Activated CD4-positive, alpha-beta T cell treated with anti-CD3 and anti-CD28 coated beads, Interleukin-2, amount 50 U/mL, for 4 hours (primary cell): ENCODE measurements at places on chromosomes 12 and 14.

DNA sequence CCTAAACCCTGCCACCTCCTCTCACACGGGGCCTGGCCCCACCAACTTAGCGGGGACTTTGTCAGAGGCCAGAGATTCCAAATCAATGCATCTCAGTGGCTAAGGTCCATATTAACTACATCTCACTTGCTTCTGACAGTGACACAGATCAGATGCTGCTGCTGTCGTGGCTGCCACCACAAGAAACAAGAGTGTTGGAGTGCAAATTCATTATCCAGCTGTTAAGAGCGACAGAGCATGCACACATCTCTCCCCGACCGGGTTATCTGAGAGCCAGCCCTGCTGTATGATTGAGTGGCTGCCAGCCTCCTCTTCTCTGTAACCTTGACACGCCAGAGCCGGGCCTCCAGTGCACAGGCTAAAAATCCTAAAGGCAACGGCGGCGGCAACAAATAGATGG lies 40.2 kb downstream of the SPRING1 start:
- DNase-seq, result no peak

- DNase-seq, result no peak
These were observed 28.7 kb downstream of the MAPKAPK5 start for GRCh38 chr12:111870706-111871105.

GRCh38 chr12:88519802-88520435 lies 60.4 kb downstream of the KITLG start:
- DNase-seq, result no peak

- no peak for DNase-seq
These were observed 41.9 kb downstream of the PSMA6 start for GRCh38 chr14:35333797-35334743.

DNA sequence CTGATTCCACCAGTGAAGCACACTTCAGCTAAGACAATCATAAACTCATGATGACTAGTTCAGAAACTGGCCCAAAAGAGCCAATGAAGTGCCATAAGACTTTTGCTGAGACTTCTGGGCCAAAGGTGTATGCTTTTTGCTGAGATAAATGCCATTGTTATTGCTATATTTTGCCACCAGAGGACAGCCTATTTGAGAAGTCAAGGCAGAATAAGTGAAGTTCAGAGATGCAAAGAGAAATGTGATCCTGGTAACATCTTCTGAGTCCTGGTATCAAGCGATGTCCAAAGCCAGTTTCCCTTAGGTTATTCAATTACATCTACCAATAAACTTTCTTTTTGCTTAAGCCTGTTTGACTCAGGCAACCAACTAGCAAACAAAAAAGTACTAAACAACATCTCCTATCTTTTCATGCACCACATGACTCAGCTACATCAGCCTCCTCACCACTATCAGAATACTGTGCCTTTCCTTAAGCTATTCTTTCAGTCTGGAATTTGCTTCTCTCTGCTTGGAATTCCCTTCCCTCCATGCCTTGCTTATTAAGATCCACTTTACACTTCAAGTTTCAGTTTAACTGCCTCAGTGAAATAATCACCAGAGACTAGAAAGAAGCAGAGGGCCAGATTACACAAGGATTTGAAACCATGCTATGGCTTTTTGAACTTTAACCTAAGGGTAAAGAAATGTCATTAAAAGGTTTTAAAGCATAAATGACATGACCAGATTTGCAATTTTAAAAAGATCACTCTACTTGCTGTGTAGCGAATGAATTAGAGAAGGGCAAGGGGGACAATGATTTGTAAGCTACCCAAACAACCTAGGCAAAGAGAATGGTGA lies 14.0 kb downstream of the CRY1 start:
- no peak for DNase-seq

DNA sequence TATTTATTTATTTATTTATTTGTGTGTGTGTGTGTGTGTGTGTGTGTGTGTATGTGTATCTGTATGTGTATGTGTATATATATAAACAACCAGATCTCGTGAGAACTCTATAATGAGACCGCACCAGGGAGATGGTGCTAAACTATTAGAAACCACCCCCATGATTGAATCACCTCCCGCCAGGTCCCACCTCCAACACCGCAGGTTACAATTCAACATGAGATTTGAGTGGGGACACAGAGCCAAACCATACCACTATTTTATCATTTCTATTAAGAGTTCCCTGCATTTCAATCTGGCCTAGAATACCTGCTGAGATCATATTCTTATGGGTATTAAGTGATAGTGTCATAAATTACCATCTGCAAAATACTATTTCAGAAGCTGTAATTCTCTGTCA lies 243.8 kb upstream of the PLEKHG7 start:
- DNase-seq, result no peak

- no peak for DNase-seq
These were observed 440.1 kb upstream of the FAR2 start for GRCh38 chr12:28708918-28709371.

DNA sequence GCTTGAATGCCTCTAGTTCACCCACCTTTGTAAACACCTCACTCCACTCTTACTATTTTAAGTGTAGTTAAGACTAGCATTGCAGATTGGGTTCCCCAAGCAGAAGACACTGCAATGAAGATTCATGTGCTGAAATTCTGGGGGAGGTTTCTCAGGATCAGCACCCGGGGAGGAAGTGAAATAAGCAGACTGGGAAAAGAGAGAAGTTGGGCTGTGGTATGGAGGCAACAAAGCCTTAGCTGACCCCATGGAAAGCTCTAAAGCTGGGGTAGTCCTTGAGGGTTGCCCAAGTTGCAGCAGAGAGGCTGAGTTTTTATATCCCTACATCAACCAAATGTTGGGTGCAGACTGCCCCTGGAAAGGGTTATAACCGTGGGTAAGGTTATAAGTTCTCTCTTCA lies 23.9 kb upstream of the IGF1 start:
- no peak for DNase-seq

- DNase-seq, result no peak
These were observed 112.1 kb downstream of the DICER1 start for GRCh38 chr14:95045106-95045701.

GRCh38 chr14:41380017-41380416 lies 226.7 kb upstream of the LRFN5 start:
- no peak for DNase-seq

DNA sequence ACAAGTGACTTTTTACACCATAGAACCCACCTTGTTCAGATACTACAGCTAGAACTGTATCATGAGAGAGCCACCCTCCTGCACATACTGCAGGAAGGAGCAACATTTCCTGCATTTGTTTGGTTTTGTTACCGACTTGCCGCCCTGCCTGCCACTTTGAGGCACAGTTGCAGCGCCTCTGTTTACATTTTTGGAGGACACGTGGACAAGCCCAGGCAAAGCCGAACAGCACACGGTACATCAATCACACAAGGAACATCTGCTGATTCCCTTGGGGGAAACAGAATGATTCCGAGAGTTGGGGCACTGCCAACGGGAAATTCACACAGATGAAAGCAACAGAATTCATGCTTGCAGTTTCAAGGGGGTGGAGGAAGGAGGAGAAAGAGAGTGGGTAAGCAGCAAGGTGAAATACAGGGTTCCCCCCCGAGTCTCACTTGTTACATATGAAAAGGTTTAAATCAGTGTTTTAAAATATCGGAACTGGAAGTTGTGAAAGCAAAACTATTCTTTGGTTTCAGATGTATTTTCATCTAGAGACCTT lies 110.7 kb downstream of the BTG1 start:
- DNase-seq, result peak; percentile 15

DNA sequence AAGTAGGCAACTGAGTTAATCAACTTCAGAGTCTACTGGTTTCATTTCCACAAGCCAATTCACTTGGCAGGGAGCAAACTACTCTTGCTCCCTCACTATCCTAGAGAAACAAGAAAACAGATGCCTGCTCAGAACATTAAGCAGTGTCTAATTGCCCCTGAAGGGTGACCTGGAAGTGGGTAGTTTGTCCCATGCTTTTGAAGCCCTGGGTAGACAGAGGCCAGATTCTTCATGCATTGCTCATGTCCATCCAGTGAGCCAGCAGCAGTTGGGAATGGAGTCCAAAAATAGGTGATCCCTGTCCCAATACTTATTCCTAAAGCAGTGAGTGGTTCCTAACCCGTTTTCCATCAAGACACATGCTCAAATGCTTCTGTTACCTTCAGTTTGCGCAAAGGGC lies 48.8 kb downstream of the BICDL1 start:
- DNase-seq, result no peak

DNA sequence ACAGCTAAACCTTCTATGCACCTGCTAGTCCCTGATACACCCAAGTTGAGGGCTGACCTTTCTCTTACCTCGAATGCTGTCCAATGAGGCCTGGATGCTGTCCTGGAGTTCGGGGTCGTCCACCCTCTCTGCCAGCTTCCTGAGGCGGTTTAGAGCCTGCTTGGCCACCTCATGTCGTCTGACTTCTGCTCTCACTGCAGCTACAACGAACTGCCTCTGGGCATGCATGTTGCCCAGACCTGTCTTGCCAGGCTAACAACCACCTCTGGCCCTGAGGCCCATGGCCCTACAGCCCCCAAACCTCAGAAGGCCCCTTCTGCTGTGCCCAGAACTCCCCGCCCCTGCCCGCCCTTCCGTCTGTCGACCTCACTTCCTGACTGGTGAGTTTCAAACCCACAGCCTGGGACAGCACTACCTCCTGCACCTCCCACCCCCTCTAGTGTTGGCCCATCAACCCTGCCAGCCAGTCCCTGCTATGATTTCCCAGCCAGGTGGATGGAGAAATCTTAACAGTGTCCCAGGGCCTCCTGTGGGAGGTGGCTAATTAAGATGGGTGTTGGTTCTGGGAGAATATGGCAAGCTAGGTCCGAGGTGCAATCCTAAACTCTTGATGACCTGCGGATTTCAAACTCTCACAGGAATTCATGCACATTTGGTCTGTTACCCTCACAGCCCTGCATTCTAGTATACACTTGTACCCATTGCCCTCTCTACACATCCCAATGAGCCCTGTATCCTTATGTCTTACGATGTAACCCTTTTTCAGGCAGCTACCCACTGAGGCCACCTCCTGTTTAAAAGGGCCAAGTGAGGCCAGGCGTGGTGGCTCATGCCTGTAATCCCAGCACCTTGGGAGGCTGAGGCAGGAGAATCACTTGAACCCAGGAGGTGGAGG lies 2.7 kb upstream of the TSPAN31 start:
- peak; percentile 71 for DNase-seq

DNA sequence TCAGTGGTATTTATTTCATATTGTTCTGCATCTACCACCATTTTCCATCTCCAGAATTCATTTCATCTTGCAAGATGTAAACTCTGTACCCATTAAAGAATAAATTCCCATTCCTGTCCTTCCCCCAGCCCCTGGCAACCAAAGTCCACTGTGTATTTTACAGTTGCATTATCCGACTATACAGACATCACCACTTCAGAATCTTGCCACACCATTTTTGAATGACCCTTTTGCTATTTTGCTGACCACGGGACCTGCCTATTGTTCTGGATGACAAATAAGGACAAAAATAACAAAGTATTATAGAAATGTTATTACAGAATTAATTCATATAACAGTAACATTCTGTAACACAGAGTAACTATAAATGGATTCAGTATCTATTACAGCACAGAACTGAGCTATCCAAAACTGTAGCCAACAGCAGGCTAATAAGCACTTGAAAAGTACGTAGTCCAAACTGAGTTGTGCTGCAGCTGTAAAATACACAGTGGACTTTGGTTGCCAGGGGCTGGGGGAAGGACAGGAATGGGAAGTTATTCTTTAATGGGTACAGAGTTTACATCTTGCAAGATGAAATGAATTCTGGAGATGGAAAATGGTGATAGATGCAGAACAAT lies 61.3 kb downstream of the CDK17 start:
- no peak for DNase-seq

- DNase-seq, result no peak
These were observed 2.1 kb downstream of the DAO start for GRCh38 chr12:108881953-108882352.

GRCh38 chr12:59316938-59317337 lies 278.9 kb upstream of the SLC16A7 start:
- no peak for DNase-seq

GRCh38 chr12:51924551-51925319 lies 17.4 kb downstream of the ACVRL1 start:
- no peak for DNase-seq

- DNase-seq, result no peak
These were observed 56.9 kb upstream of the CORO1C start for GRCh38 chr12:108788076-108788782.

DNA sequence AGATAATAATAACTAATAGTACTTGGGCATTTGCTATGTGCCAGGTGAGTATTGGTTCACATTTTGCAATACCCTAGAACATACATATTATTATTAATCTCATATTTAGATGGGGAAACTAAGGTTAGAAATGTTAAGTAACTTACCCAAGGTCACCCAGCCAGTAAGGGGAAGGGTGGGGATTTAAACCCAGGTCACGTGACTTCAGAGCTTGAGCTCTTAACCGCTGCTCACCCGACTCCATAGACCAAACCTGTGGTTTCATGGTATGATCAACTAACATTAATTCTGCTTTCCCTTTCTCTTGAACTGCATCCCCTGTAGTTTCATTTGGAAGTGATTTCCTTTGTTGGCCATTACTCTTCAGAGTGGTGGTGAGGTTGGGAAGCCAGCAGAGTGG lies 242.3 kb downstream of the NRXN3 start:
- no peak for DNase-seq

DNA sequence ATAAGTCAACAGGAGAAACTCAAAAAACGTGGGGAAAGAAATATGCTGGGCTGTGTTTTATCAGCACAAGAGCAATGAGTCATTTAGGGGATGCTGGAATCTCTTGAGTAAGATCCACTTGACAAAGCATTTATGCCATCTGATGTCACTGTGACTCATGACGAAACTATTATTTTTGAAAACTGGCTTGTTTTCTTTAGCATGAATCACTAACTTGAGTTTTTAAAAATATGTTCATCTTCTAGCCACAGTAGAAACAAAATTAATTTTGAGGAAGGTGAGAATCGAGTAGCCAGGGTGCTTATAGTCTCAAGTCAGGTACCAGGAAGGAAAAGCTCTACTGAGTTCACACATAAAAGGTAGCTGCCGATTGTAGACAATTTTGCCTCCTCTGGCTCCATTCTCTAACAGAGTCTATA lies 456.2 kb upstream of the MGAT4C start:
- no peak for DNase-seq

- peak; percentile 64 for DNase-seq
These were observed 2.4 kb downstream of the DHH start for GRCh38 chr12:49092086-49092815.

- DNase-seq, result no peak
These were observed 140.2 kb downstream of the BCAT1 start for GRCh38 chr12:24808651-24809050.

DNA sequence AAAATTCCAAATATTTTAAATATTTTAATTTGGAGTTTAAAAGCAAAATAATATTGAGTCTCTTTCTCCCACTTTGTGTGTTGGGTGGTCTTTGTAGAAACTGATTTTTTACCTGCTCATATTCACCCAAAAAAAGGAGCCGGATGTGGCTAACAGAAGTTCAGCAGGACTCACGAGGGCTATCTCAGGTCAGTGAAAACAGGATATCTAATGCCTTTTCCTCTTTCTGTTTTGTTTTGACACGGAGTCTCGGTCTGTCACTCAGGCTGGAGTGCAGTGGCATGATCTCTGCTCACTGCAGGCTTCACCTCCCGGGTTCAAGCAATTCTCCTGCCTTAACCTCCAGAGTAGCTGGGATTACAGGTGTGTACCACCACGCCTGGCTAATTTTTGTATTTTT lies 30.8 kb downstream of the COA8 start:
- no peak for DNase-seq
